ENCODE measurements at places on chromosomes 4 and X. TPM values are rescaled to one million over a fixed set of nuclear protein-coding genes. Genes with fewer than 3 reads are reported as not detected.

ZDHHC15 gene
- total RNA-seq: 0.29 TPM

EXOC1L gene
- not detected for total RNA-seq

GRCh38 chr4:61094854-61095598, 105.1 kb upstream of the ADGRL3 start:
- H3K36me3 ChIP-seq: no peaks in the 10 kb centered on the region
- H3K27me3 ChIP-seq: no peaks in the 10 kb centered on the region
- H3K4me3 ChIP-seq: no peak overlapping the region
- DNase-seq: peak; percentile 2
- no peaks in the 10 kb centered on the region for H3K4me1 ChIP-seq
- H3K27ac ChIP-seq: no peak overlapping the region

DNA sequence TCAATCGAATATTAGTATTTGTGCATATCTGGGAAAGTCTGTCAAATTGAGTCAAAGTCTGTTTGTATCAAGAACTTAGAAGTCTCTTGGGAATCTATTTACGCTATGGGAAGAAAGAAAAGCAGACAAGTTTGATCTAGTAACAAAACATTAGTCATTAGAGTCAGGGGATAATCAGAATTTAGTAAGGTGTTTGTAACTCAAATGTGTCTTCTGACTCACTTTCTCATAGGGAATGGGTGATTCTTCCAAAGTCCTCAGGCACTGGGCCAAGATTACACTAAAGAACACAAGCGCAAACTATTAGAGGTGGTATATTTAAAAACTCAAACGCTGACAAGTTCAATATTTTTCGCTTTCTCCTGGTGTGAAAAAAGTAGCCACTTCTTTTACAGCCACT, 926.5 kb downstream of the PDHA2 start:
- H3K4me1 ChIP-seq: no peaks in the 10 kb centered on the region
- H3K36me3 ChIP-seq: no peaks in the 10 kb centered on the region
- H3K27ac ChIP-seq: no peak overlapping the region
- no peaks in the 10 kb centered on the region for H3K27me3 ChIP-seq
- no peak overlapping the region for H3K4me3 ChIP-seq

DNA sequence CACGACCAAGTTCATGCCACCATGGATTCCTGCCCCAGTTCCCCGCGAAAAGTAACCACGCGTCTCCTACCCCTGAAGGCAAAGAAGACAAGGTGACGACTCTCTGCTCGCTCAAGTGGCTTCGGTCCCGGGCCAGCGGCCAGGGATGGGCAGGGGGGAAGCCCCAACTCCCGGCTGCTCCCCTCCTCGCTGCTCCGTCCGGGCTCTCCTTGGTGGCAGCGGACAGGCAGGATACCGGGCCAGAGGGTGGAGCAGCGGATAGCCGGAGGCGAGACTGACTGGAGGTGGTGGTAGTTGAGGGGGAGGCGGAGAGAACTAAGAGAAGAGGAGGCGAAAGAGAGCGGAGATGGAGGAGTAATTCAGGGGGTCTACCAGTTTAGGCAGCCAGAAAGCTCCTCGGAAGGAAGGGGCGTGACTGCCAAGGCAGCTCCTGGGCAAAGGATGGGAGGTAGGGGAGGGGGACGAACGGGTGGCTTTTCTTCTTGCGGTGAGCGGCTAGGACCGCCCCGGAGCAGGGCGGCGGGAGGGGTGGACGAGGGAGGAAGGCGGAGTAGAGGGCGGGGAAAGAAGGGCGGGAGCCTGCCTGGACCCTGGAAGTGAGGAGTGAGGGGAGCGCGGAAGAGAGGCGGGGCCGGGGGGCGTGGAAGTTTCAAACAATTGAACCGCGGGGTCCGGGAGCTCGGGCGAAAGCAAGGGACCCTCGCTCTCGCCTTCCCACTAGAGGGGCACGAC, at the start of gene AMOT:
Gene AMOT, minus strand, starts transcription at position 450 of the 732 bp plus-strand sequence. CDS start 17,705 bp downstream, outside the sequence.
- peak; percentile 71 for DNase-seq
- peak within 1 kb of the TSS; percentile 56 for H3K4me3 ChIP-seq
- no peaks in the 10 kb centered on the region for H3K36me3 ChIP-seq
- no peaks in the 10 kb centered on the region for H3K4me1 ChIP-seq
- no peaks in the 10 kb centered on the region for H3K27me3 ChIP-seq
- peak within 1 kb of the TSS; percentile 81 for H3K27ac ChIP-seq

MAB21L2 gene
- not detected for total RNA-seq

DNA sequence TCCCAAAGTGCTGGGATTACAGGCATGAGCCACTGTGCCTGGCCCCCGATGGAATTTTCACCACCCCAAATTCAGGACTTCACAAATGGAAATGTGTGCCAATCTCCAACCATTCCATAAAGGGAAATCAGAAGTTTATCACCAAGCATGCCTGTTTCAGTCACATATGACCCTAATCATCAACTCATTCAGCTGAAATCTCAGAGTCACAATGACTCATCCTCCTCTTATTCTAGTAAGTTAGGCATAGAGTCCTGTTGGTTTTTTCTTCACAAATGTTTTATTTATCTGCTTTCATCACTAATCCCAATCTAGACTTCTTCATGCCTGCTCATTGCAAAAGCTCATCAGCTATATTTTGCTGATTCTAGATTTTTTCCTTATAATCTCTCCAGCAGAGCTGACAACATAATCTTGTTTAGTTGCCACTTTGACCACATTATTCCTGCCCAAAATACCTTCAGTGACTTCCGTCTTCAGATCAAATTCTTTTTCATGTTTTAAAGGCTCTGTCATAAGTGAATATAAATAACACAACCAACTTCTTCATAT, 83.3 kb downstream of the SLC7A11 start:
- no peaks in the 10 kb centered on the region for H3K4me1 ChIP-seq
- no peak overlapping the region for H3K27ac ChIP-seq
- H3K36me3 ChIP-seq: no peaks in the 10 kb centered on the region
- DNase-seq: no peak

DNA sequence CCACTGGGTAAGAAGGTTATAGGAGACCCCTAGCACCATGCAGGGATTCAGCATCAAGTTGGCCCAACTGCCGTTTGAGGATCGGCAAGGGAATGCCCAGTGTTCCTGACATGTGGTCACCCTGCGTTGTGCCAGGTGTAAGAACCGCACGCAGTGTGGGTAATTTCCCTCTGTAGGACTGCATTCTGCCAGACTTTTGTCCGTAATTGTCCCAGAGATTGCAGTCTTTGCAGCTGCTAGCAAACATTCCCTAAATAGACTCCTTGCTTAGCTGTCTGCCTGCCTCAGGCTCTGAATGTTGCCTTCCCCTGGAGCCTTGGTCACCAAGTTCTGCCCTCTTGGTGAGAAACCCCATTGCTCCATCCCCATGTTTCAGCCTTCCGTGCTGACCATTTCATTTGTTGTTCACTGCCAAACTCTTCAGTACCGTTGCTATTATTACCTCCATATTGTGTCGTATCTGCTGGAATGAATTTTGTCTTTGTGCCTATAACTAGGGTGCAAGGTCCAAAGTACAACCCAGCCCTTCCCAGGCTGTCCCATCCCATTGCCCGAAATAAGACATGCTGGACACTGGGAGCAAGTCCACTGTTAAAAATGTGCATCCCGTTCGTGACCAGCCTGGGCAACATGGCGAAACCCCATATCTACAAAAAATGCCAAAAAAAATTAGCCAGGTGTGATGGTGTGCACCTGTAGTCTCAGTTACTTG, 53.8 kb upstream of the USP9X start:
- no peaks in the 10 kb centered on the region for H3K27me3 ChIP-seq
- no peaks in the 10 kb centered on the region for H3K36me3 ChIP-seq
- DNase-seq: no peak
- H3K4me1 ChIP-seq: no peaks in the 10 kb centered on the region

DNA sequence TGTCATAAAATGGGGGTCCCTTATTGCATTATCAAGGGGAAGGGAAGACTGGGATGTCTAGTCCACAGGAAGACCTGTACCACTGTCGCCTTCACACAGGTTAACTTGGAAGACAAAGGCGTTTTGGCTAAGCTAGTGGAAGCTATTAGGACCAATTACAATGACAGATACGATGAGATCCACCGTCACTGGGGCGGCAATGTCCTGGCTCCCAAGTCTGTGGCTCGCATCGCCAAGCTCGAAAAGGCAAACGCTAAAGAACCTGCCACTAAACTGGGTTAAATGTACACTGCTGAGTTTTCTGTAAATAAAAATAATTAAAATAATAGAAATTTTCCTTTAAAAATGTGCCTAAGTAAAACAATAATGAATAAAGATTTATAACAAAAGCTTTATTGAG, 30.6 kb downstream of the AASDH start:
- peaks cover 57% of the 10 kb centered on the region for H3K36me3 ChIP-seq
- H3K27me3 ChIP-seq: no peaks in the 10 kb centered on the region
- H3K27ac ChIP-seq: no peak overlapping the region
- DNase-seq: no peak

TLL1 gene
- not detected for total RNA-seq

GAGE12E gene
- not detected for total RNA-seq

- H3K4me3 ChIP-seq: no peak overlapping the region
- H3K4me1 ChIP-seq: peaks cover 8% of the 10 kb centered on the region
- H3K27ac ChIP-seq: no peak overlapping the region
- DNase-seq: no peak
These were observed 214.2 kb downstream of the NSUN7 start for GRCh38 chr4:40963897-40964478.

GRCh38 chr4:3335385-3335784, 42.6 kb downstream of the RGS12 start:
- no peak overlapping the region for H3K4me3 ChIP-seq
- H3K36me3 ChIP-seq: no peaks in the 10 kb centered on the region
- DNase-seq: no peak
- no peaks in the 10 kb centered on the region for H3K27me3 ChIP-seq
- no peaks in the 10 kb centered on the region for H3K4me1 ChIP-seq
- H3K27ac ChIP-seq: no peak overlapping the region

CDKN2AIP gene
- total RNA-seq: 37.9 TPM

GRCh38 chr4:85823295-85823694, 348.3 kb downstream of the ARHGAP24 start:
- no peak for DNase-seq
- H3K27ac ChIP-seq: peak overlapping the region; percentile 46
- no peaks in the 10 kb centered on the region for H3K27me3 ChIP-seq
- H3K36me3 ChIP-seq: no peaks in the 10 kb centered on the region
- H3K4me1 ChIP-seq: peaks cover 26% of the 10 kb centered on the region
- no peak overlapping the region for H3K4me3 ChIP-seq

DNA sequence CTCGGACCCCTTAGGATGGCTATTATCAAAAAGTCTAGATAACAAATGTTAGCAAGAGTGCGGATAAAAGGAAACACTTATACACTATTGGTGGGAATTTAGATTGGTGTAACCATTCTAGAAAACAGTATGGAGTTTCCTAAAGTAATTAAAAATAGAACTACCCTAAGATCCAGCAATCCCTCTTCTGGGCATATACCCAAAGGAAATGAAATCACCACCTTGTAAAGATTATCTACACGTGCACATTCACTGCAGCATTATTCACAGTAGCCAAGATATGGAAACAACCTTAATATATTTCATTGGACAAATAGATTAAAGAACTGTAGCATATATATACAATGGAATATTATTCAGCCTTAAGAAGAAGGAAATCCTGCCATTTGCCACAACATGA, 462.4 kb downstream of the IQCM start:
- H3K27ac ChIP-seq: no peak overlapping the region
- H3K36me3 ChIP-seq: no peaks in the 10 kb centered on the region
- no peak overlapping the region for H3K4me3 ChIP-seq
- H3K4me1 ChIP-seq: no peaks in the 10 kb centered on the region
- no peaks in the 10 kb centered on the region for H3K27me3 ChIP-seq

- DNase-seq: no peak
- no peaks in the 10 kb centered on the region for H3K36me3 ChIP-seq
- no peaks in the 10 kb centered on the region for H3K27me3 ChIP-seq
- H3K4me1 ChIP-seq: no peaks in the 10 kb centered on the region
- H3K4me3 ChIP-seq: no peak overlapping the region
- H3K27ac ChIP-seq: no peak overlapping the region
These were observed 37.8 kb upstream of the TACR3 start for GRCh38 chr4:103757631-103758030.

ASB5 gene
- 2.3 TPM for total RNA-seq

- H3K27ac ChIP-seq: no peak overlapping the region
- DNase-seq: no peak
- no peak overlapping the region for H3K4me3 ChIP-seq
- no peaks in the 10 kb centered on the region for H3K36me3 ChIP-seq
- no peaks in the 10 kb centered on the region for H3K27me3 ChIP-seq
These were observed 189.0 kb upstream of the TTC29 start for GRCh38 chr4:147134536-147135210.

LPAR4 gene
- total RNA-seq: 4.9 TPM

CXorf65 gene
- total RNA-seq: not detected

DRD5 gene
- not detected for total RNA-seq

GRCh38 chrX:136193771-136194170, 46.4 kb downstream of the FHL1 start:
- peak overlapping the region; percentile 74 for H3K27ac ChIP-seq
- no peak overlapping the region for H3K4me3 ChIP-seq
- DNase-seq: no peak
- H3K36me3 ChIP-seq: no peaks in the 10 kb centered on the region

DNA sequence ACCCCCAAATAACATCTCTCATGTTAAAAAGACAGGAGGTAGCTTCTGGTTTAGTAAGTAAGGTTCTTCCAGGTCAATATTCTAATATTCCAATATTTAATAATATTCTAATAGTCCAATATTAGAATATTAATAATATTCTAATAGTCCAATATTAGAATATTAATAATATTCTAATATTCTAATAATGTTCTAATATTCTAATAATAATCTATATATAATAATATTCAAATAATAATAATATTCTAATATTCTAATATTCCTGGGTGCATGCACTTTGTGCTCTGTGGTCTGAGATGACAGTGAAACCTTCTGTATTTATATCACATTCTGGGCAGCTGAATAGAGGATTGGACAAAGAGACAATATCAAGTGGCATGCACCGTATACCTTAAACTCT, 96.1 kb downstream of the PCDH10 start:
- H3K4me1 ChIP-seq: no peaks in the 10 kb centered on the region
- no peak for DNase-seq
- H3K4me3 ChIP-seq: no peak overlapping the region
- no peaks in the 10 kb centered on the region for H3K27me3 ChIP-seq
- H3K36me3 ChIP-seq: no peaks in the 10 kb centered on the region
- no peak overlapping the region for H3K27ac ChIP-seq

DNA sequence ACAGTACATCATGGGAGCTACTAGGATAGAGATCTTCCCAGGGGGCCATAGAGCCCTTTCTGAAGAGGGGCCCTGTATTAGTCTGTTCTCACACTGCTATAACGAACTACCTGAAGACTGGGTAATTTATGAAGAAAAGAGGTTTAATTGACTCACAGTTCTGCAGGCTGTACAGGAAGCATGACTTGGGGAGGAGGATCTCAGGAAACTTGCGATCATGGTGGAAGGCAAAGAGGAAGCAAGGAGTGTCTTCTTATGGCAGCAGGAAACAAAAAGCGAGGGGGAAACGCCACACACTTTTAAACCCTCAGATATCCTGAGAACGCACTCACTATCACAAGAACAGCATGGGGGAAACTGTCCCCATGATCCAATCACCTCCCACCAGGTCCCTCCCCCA, 4.2 kb upstream of the SLC9A6 start:
- no peaks in the 10 kb centered on the region for H3K27me3 ChIP-seq
- DNase-seq: no peak
- H3K4me3 ChIP-seq: no peak overlapping the region
- H3K4me1 ChIP-seq: no peaks in the 10 kb centered on the region
- no peaks in the 10 kb centered on the region for H3K36me3 ChIP-seq

GATA1 gene
- total RNA-seq: not detected

Measured in stomach (tissue), 19 donors.